Fibroblast of villous mesenchyme (primary cell): ENCODE measurements at places on chromosomes 7 and 10. TPM values are rescaled to one million over a fixed set of nuclear protein-coding genes. Genes with fewer than 3 reads are reported as not detected.

DNA sequence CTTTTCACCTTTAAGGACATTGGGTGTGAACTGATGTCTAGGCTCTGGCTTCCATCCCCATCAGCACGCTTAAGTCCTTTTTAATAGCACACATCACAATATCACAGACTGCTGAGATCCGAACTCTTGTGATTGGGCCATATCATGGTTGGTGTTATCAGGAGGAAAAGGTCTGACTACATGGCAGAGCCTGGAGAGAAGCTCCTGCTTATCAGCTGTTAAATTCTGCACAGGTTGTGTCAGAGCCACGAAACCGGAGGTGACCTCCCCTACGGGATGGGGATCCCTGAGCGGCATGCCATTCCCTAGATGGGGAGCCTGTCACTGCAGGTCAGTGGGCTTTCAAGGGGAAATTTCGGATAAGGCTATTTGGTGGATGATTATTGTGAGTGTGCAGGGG is 182.4 kb downstream of the INHBA start:
- no peak for DNase-seq

GRCh38 chr7:83053965-83054364 is 108.7 kb downstream of the PCLO start:
- DNase-seq = no peak

DNA sequence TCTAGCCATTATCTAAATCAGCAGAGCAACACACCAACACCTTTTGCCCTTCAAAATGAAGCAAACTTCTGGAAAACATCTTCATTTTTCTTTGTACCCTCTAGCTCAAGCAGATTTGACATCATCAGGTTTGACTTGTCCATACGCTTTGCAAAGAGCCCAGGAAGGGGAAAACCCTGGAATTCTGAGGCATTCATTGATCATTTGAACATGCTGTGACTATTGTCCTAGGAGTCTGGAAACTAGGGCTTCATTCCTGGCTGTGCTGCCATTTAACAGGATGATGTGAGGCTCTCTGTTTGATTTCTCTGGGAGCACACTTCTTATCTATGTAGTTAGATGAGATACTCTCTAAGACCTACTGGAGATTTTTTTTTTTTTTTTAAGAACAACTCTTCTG is 23.5 kb downstream of the GATA3 start:
- DNase-seq = no peak

DNA sequence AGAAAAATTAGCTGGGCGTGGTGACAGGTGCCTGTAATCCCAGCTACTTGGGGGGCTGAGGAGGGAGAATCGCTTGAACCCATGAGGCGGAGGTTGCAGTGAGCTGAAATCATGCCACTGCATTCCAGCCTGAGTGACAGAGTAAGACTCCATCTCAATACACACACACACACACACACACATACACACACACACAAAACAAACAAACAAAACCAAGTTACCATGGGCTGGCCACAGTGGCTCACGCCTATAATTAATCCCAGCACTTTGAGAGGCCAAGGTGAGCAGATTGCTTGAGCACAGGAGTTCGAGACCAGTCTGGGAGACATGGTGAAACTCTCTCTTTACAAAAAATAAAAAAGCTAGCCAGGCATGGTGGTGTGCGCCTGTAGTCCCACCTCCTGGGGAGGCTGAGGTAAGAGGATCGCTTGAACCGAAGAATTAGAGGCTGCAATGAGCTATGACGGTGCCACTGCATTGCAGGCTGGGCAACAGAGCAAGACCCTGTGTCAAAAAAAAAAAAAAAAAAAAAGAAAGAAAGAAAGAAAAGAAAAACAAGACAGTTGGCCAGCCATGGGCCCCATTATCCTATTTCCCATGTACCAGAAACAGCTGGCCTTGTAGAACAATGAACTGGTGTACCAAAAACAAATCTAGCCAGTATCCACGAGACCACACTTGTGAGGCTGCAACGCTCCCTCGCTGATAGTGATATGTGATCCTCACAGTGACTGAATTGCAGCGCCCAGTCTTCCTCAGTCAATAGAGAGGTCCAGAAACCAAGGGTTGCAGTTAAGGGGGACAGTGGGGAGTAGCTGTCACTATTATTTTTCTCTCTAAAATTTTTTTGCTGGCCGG is 6.6 kb upstream of the AGFG2 start:
- no peak for DNase-seq

- DNase-seq = peak; percentile 63
Measured at GRCh38 chr10:78953113-78953798, 115.5 kb upstream of the ZMIZ1 start.

DNA sequence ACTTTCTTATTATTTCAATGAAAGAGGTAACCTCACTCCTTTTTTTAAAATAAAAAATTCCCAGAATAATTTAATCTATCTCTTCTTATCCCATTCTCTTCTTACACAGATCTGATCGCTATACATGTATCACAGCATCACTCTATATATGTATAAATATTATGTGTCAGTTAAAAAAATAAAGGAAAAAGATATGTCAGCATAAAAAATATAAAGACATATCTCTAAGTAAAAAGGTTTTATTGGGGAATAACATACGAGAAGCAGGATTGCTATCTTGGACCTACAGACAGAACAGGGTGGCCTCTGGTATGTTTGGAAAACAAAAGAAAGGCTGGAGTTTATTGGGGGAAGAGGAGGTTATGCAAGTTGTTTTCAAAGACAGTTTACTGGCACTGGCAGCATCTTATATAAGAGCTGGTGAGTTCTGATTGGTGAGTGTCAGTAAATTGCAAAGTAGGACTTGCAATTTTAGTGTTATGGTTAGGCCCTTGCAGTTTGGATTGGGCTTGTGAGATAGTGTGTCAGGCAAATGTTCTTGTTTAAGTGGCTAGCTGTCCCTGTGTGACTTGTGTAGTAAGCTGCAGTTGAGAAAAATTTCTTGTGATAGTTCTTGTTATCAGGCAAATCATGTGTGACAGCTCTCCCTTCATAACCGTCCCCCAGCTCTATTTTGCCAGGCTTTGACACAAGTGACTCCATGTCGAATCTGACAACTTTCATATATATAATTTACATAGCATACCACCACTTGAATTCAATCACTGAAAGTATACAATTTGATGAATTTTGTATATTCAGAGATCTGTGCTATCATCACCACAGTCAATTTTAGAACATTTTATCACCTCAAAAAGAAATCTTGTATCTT is 118.2 kb downstream of the HBP1 start:
- DNase-seq = peak; percentile 46

DNA sequence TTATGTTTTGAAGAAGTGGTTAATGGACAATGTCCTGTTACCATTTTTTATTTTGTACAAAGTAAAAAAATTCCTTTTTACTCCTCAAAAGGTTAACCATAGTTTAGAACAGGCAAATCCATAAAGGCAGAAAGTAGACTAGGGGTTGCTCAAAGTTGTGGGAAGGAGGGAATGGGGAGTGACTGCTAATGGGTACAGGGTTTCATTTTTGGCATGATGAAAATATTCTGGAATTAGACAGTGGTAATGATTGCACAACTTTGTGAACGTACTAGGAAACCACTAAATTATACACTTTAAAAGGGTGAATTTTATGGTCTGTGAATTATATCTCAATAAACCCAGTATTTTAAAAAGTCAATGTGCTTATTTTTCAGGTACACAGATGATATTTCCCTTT is 35.4 kb upstream of the CDK14 start:
- peak; percentile 56 for DNase-seq

- no peak for DNase-seq
Measured at GRCh38 chr10:92789067-92789466, 59.3 kb upstream of the EXOC6 start.

- no peak for DNase-seq
Measured at GRCh38 chr7:37277513-37277912, 171.2 kb downstream of the ELMO1 start.

GRCh38 chr10:50850578-50851230 is 34.7 kb downstream of the A1CF start:
- no peak for DNase-seq

DNA sequence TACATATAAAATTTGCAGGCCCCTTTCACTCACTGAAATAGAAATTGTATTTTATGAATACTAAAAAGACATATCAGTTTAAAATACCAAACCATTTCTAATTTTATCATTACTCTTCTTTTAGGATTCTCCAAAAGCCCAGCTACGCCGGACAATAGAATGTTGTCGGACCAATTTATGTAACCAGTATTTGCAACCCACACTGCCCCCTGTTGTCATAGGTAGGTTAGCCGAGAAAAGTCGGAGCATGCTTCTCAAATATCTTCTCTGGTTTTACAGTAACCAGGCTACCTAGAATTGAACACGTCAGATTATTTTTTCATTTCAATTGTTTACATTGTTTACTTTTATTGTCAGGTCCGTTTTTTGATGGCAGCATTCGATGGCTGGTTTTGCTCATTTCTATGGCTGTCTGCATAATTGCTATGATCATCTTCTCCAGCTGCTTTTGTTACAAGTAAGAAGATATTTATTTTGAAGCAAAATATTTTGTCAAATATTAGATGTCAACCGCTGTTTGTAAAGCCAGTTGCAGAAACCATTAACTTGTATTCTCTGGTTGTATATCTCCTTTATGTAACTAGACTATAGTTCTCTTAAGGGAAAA is 57.6 kb downstream of the MMRN2 start:
- peak; percentile 81 for DNase-seq

DNA sequence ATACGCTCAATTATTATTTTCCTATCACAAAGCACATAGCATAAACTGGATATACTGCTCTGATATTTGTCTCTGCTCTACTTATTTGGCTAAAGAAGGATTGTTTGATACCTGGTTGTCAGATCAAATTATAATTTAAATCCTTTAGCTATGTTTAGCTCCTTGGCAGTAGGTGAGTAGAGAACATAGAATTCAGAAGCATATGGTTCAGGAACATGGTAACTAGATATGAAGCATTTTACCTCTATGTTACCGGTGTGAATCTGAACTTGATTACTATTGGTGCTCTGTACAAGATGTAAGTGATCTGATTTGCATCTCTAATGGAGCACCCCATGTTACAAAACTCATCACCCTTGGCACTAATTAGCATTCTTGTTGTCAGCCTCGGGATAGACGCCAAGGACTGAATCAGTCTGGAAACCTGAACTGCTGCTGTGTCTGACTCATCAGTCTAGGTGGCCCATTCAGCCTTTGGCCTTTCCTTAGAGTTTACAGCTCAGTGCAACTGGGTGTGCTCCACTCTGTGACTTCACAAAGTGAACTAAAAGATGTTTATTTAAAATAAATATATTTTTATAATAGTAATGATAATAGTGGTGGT is 12.3 kb upstream of the MYPN start:
- peak; percentile 91 for DNase-seq

DNA sequence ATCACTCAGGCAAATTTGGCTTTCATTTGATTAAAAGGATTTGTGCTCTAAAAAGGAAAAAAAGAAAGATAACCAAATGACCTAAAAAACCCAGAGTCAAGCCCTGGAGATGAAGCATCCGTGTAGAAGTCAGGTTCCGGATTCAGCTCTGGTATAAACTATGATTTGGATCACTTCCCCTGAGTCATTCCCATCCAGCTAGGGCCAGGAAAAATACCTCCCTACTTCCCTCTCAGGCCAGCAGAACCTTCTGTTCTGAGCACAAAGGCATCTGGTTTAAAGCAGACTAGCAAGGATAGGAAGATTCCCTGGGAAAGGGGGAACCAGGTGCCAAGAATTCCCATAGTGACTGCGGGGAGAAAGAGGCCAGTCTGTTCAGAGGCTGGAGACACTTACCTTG is 25.7 kb upstream of the NDST2 start:
- DNase-seq = peak; percentile 20

DNA sequence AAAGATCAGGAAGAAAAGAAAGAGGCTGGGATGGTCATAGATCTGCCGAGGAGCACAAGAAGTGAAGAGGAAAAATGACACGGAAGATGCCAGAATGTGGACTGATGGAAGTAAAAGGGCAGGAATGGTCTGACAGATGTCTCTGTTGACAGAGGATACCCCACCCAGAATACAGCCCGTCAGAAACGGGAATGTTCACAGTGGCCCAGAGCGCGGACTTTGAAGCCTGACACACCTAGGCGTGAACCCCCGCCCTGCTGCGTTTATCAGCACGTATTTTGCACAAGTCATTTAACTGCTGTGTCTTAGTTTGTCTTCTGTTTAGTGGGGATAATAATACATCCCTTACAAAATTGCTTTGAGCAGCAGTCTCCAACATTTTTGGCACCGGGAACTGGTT is 27.1 kb downstream of the AKR1B1 start:
- DNase-seq = no peak

DNA sequence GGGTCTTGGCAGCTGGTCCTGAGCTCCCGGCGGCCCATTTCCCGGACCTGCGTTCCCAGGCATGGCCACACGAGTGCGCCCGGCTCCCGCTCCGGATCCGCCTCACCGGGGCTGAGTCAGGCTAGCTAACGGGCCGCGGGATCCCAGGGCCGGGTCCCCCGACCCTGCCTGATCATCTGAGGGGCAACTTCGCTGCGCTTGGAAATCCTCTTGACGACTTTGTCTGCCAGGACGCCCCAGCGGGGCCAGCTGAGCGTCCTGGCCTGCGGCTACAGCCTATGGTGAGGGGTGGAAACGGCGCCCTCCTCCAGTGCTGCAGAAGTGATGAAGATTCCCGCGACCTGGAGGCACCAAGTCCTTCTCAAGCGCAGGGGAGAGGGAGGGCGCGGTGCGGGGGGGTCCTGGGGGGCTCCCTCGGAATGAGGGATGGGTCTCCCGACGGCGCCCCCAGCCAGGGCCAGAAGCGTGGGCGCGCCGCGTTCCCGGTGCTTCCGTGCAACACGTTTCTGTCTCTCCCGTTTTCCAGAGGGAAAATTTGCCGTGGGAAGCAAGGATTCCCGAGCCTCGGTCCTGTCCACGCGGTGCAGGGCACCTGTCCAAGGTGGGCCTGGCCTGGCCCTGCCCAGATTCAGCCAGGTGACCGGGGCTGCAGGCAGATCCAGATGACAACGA is 212.4 kb downstream of the CCSER2 start:
- peak; percentile 45 for DNase-seq

DNA sequence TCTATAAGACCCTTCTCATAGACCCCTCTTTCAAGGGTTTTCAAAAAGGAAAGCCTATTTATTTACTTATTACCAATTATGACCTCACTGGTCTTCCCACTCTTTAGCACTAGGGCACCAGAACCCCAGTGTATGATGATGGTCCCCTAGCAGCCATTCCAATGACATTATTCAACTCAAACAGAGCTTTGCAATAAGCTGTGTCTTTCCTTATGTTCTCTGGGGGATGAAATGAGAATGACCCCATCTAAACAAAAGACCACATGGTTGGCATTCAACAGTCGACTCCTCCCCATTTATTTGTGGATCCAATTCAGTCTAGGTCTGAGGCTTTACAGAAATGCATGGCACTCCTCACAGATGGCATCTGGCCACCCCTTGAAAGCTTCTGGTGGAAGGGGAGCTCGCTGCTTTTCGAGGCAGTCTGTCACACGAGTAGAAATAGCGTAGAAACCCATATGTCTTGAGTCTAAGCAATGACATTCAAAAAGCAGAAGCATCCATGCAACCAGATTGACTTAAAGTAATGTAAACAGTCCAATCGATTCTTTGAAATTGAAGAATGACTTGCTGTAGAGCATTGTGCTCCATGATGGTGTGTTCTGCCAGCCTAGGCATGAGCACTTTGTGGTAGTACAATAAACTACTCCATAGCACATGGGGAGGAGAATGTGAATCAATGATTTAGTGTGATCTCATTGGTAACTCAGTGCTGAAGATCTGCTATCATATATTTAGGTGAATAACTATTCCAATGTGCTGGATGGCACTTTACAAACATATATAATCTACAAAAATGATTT is 29.8 kb downstream of the NRP1 start:
- DNase-seq = no peak

The CRPPA gene
- 1.6 and 2.6 TPM in 2 replicates for total RNA-seq

The NEUROD6 gene
- total RNA-seq = not detected in 2 replicates

The LIPN gene
- total RNA-seq = not detected in 2 replicates

The AZGP1 gene
- total RNA-seq = not detected in 2 replicates

The ZNF239 gene
- total RNA-seq = 4.2 and 6.5 TPM in 2 replicates

The PLA2G12B gene
- total RNA-seq = not detected in 2 replicates

The ANKRD7 gene
- 0.86 and 1.3 TPM in 2 replicates for total RNA-seq

The MICU1 gene
- total RNA-seq = 44.0 and 45.4 TPM in 2 replicates

The CUBN gene
- 0.64 and 0.86 TPM in 2 replicates for total RNA-seq

The NEURL1 gene
- under 0.01 TPM in 2 replicates for total RNA-seq
